Testis (tissue), 5 donors: ENCODE measurements at places on chromosomes 11 and 22. TPM values are rescaled to one million over a fixed set of nuclear protein-coding genes. Genes with fewer than 3 reads are reported as not detected.

MRGPRX3 gene
- not detected for total RNA-seq

RPL3 gene
- 2,075 TPM for total RNA-seq

PAMR1 gene
- total RNA-seq, result 1.5 TPM

TIMM10 gene
- total RNA-seq, result 49.1 TPM

HTR3A gene
- total RNA-seq, result 0.39 TPM

CD6 gene
- total RNA-seq, result 1.6 TPM

BRSK2 gene
- 52.3 TPM for total RNA-seq

EEF1G gene
- 607 TPM for total RNA-seq

BARX2 gene
- 4.3 TPM for total RNA-seq

SOX10 gene
- total RNA-seq, result 5.4 TPM

POLR2F gene
- 137 TPM for total RNA-seq

OR8A1 gene
- 0.31 TPM for total RNA-seq

DNA sequence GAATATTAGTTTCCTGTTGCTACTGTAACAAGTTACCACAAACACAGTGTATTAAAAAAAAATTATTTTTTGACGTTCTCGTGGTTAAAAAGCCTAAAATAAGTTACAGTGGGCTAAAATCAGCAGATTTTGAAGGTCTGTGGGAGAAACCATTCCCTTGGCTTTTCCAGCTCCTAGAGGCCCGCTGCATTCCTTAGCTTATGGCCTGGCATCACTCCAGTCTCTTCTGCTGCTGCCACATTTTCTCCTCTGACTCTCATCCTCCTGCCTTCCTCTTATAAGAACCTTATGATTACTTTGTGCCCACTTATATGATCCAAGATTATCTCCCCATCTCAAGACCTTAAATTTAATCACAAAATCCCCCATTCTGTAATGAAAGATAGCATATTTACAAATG, 392.7 kb downstream of the GUCY1A2 start:
- H3K27me3 ChIP-seq, result no peaks in the 10 kb centered on the region
- H3K27ac ChIP-seq, result no peak overlapping the region
- no peaks in the 10 kb centered on the region for H3K36me3 ChIP-seq
- H3K4me3 ChIP-seq, result no peak overlapping the region

- no peaks in the 10 kb centered on the region for H3K27me3 ChIP-seq
- no peaks in the 10 kb centered on the region for H3K36me3 ChIP-seq
- H3K4me1 ChIP-seq, result no peaks in the 10 kb centered on the region
- DNase-seq, result no peak
- no peak overlapping the region for H3K4me3 ChIP-seq
Measured at GRCh38 chr11:32549611-32550187, 33.9 kb upstream of the EIF3M start.

DNA sequence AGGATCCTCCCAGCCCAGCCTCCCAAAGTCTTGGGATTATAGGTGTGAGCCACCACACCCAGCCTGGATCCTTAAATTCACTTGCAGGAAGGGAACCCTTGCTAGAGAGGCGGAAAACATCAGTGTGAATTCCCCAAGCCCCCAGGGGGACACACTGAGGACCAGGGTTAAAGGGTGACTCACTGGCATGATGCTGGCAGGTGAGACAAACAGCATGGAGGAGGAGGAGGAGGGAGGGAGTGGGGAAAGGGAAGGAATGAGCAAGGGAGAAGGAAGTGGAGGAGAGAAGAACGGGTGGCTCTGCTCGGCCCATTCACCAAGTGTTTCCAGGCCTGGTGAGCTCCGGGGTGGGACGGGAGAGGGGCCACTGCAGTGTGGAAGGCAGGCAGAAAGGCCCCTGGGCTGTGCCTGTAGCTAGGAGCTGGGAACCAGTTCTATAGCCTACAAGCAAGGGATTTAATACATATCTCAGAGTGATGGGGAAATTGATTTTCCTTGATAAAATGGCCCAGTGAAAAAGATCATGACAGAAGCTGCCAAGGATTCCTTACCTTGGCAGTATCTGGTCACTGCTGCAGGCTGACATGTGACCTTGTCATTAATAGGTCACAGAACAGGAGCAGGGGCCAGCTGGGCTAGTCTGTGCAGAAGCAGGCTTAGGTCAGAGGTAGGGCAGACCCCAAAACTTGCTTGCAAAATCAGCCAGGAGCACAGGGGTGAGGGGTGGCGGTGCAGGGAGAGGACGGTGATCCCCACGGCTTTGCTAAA, 370.2 kb downstream of the SHANK2 start:
- no peak overlapping the region for H3K4me3 ChIP-seq
- no peak for DNase-seq
- H3K27ac ChIP-seq, result no peak overlapping the region
- H3K27me3 ChIP-seq, result no peaks in the 10 kb centered on the region
- peaks cover 6% of the 10 kb centered on the region for H3K4me1 ChIP-seq

DNA sequence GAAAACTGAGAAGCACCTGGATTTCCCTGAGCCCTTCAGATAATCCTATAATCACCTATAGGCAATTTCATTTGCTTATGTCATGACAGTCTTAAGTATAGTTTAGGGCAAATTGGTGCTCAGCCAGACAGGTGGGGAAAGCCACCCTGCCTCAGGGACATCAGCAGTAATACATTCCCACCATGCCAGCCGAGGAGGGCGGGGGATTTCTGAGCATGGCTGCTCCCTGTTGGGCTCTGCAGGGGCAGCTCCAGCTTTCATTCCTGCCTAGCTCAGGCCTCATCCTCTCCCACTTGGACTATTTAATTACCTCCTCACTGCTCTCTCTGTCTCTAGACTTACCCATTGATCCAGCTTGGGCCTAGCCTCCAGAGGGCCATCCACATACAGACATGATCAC, 9.0 kb upstream of the DRD2 start:
- no peaks in the 10 kb centered on the region for H3K36me3 ChIP-seq
- H3K4me3 ChIP-seq, result no peak overlapping the region
- H3K27ac ChIP-seq, result no peak overlapping the region
- H3K27me3 ChIP-seq, result no peaks in the 10 kb centered on the region
- no peak for DNase-seq

DNA sequence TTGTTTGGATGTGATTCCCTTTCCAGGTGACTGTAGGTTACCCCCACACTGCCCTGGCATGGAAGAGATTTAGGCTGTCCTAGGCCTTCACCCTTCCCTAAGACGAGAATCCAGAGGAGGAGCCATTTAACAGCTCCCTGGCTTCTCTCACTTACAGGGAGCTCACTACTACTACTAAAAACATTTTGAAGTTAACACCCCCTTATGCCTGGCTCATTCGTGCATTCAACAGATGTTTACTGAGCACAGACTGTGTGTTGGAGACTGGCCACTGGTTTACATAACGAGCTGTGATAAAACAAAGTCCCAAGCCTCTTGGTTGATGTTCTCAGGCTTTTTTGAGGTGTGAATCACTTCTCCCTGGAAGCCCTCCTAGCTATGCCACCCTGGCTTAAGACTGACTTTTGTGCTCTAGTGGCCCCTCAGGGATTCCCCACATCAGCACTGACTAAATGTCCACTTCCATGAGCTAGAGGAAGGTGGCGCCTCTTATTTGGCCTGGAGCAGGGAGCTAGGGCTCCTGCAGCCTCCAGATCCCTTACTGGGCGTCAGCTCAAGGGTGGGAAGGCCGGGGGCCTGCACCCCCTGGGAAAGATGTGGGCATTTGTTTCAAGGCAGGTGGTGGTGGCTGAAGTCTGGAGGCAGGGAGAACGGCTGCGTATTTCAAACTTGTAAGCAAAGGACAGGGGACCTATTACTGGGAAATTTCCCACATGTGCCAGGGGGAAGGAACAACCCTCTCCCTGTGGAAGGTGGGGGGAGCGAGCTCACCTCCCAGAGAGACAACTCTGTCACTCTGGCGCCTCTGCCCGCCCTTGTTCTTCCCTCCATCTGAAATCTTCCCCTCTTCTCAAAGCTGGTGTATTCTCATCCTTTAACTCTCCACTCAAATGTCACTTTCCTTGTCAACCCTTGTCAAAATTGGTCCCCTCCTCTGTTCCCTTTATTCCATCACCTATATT, 19.4 kb upstream of the MALAT1 start:
- no peaks in the 10 kb centered on the region for H3K27me3 ChIP-seq
- H3K4me1 ChIP-seq, result peaks cover 42% of the 10 kb centered on the region
- peak overlapping the region; percentile 97 for H3K27ac ChIP-seq
- H3K4me3 ChIP-seq, result peak overlapping the region; percentile 17

- no peaks in the 10 kb centered on the region for H3K36me3 ChIP-seq
- no peaks in the 10 kb centered on the region for H3K27me3 ChIP-seq
- no peak for DNase-seq
Measured at GRCh38 chr11:88695689-88696414, 358.3 kb upstream of the CTSC start.

DNA sequence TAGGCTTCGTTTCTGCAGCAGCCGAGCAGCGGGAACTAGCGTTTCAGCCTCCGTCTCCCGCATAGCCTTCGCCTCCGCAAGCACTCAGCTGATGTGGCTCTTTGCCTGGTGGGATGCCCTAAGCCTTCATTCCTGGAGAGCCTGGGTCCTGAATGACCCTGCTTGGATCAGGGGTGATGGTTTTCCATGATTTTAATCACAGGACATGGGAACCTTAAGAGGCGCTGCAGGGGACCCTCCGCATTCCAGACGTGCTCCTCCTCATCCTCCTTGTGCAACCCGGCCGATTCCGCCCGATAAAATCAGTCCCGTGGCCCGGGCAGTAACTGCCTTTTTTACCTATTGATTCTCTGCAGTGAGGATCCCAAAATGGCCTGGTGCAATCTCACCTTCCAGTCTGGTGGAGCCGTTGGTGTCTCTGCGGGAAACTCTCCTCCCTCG, 8.2 kb downstream of the C11orf21 start:
- no peaks in the 10 kb centered on the region for H3K27me3 ChIP-seq
- no peaks in the 10 kb centered on the region for H3K36me3 ChIP-seq
- no peak overlapping the region for H3K27ac ChIP-seq

- peaks cover 4% of the 10 kb centered on the region for H3K4me1 ChIP-seq
- H3K27ac ChIP-seq, result no peak overlapping the region
- H3K4me3 ChIP-seq, result no peak overlapping the region
- H3K27me3 ChIP-seq, result no peaks in the 10 kb centered on the region
Measured at GRCh38 chr11:91805293-91805692, 419.3 kb upstream of the FAT3 start.

GRCh38 chr11:134275534-134276395, at the start of gene GLB1L3:
TSS of gene GLB1L3 (plus strand) at chr11:134276379. CDS start at chr11:134276741, 362 bp downstream.
- no peaks in the 10 kb centered on the region for H3K36me3 ChIP-seq
- H3K4me1 ChIP-seq, result peaks cover 7% of the 10 kb centered on the region
- DNase-seq, result peak; percentile 66
- peak within 1 kb of the TSS; percentile 72 for H3K27ac ChIP-seq

DNA sequence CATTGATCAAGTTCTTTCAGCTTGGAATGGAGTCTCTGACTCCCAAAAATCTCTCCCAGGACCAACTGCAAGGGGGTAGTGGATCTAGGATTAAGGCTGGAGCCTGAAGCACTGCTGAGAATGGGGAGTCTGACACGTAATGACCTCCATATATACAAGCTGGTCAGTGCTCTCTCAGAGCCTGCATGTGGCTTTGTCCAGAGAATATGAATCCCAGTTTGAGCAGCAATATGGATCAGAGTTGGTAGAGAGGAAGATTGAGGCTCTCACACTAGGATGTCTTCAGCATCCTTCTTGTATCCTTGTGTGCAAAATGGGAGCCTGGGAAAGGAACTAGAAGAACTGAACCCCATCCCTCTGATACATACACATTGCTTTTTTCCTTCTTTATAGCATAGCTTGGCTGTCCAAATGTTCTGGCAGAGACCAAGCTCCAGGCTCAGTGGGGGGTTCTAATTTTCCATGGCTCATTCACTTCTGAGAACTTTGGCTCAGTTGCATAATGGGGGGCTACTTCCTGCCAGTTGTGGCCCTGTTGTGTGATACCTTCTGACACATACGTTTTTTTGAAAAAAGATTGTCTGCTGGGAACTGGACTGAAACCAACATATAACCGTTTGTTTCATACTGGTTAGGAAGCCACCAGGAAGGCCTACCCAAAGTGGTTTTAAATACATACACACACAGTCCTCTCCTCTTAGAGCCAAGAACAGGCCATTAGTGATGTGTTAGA, 138.2 kb downstream of the ETS1 start:
- no peak overlapping the region for H3K4me3 ChIP-seq
- H3K27ac ChIP-seq, result no peak overlapping the region
- H3K27me3 ChIP-seq, result no peaks in the 10 kb centered on the region
- no peak for DNase-seq

DNA sequence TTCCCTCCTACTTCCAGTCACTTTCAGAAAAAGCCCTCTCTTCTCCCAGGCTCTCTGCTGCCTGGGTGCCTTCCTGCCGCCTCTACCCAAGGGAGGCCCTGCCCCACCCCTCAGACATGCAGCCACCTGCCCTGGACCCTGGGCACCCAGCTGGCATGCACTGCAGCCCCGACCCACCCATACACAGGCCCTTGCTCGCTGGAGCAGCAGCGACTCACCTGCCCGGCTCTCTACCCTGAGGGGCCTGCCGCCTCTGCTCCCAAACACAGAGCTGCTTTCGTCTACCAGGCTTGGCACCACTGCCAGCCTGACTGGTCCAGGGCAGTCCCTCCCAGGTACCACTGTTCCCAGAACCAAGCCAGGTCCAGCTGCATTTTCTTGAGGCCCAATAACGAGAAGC, 1.2 kb upstream of the TSSK2 start:
- DNase-seq, result no peak
- no peak overlapping the region for H3K27ac ChIP-seq
- H3K4me3 ChIP-seq, result no peak overlapping the region
- no peaks in the 10 kb centered on the region for H3K36me3 ChIP-seq
- peaks cover 5% of the 10 kb centered on the region for H3K4me1 ChIP-seq
- H3K27me3 ChIP-seq, result no peaks in the 10 kb centered on the region

- no peak for DNase-seq
- H3K4me3 ChIP-seq, result no peak overlapping the region
- no peaks in the 10 kb centered on the region for H3K4me1 ChIP-seq
- no peaks in the 10 kb centered on the region for H3K36me3 ChIP-seq
Measured at GRCh38 chr11:113240389-113240788, 74.0 kb upstream of the TTC12 start.

- no peaks in the 10 kb centered on the region for H3K4me1 ChIP-seq
- DNase-seq, result no peak
- H3K27me3 ChIP-seq, result no peaks in the 10 kb centered on the region
- H3K27ac ChIP-seq, result no peak overlapping the region
- no peaks in the 10 kb centered on the region for H3K36me3 ChIP-seq
Measured at GRCh38 chr22:17047656-17048055, 37.1 kb upstream of the IL17RA start.

GRCh38 chr11:57711414-57712255, at the start of gene MED19:
TSS of gene MED19 (minus strand) at chr11:57712215. CDS start at chr11:57712179, 36 bp downstream.
- peak within 1 kb of the TSS; percentile 94 for H3K4me3 ChIP-seq
- H3K4me1 ChIP-seq, result peaks cover 20% of the 10 kb centered on the region
- H3K36me3 ChIP-seq, result no peaks in the 10 kb centered on the region
- peak within 1 kb of the TSS; percentile 90 for H3K27ac ChIP-seq
- no peaks in the 10 kb centered on the region for H3K27me3 ChIP-seq

GRCh38 chr11:117999354-117999993, 13.3 kb downstream of the IL10RA start:
- H3K4me3 ChIP-seq, result no peak overlapping the region
- no peaks in the 10 kb centered on the region for H3K36me3 ChIP-seq
- no peak overlapping the region for H3K27ac ChIP-seq
- H3K4me1 ChIP-seq, result peaks cover 5% of the 10 kb centered on the region

- DNase-seq, result no peak
- H3K36me3 ChIP-seq, result no peaks in the 10 kb centered on the region
- H3K27me3 ChIP-seq, result no peaks in the 10 kb centered on the region
Measured at GRCh38 chr11:59765068-59765735, 10.0 kb downstream of the STX3 start.
